ENCODE measurements at places on chromosomes 6 and 20. TPM values are rescaled to one million over a fixed set of nuclear protein-coding genes. Genes with fewer than 3 reads are reported as not detected.

Gene ZFP57
- not detected for total RNA-seq

Gene PMEPA1
- total RNA-seq: 22.4 TPM

Gene EBF4
- 5.8 TPM for total RNA-seq

Gene SPAG4
- 18.9 TPM for total RNA-seq

Gene SEL1L2
- total RNA-seq: not detected

Gene SLC22A16
- not detected for total RNA-seq

Gene TINAG
- total RNA-seq: not detected

Gene RIMS4
- not detected for total RNA-seq

Gene NHLRC1
- total RNA-seq: 0.28 TPM

Gene GHRH
- total RNA-seq: not detected

Gene SDC4
- 1.1 TPM for total RNA-seq

Gene FLOT1
- total RNA-seq: 27.8 TPM

Gene JPH2
- not detected for total RNA-seq

Gene TAGAP
- total RNA-seq: 137 TPM

Gene EPM2A
- 7.5 TPM for total RNA-seq

Gene MAVS
- 10.0 TPM for total RNA-seq

Gene SNX21
- total RNA-seq: 0.50 TPM

Gene MYH7B
- 0.54 TPM for total RNA-seq

Gene OPRL1
- 0.35 TPM for total RNA-seq

Gene RTN4IP1
- 1.8 TPM for total RNA-seq

Gene HIVEP2
- 30.8 TPM for total RNA-seq

Gene ARHGAP18
- 1.5 TPM for total RNA-seq

Gene CTAGE9
- not detected for total RNA-seq

Gene COQ3
- total RNA-seq: 1.6 TPM

Gene RMND1
- total RNA-seq: 6.3 TPM

Gene RNF217
- not detected for total RNA-seq

Gene PLA2G7
- total RNA-seq: not detected

Gene PROCR
- 2.0 TPM for total RNA-seq

Gene NKX2-4
- total RNA-seq: not detected

Gene VARS2
- total RNA-seq: 20.6 TPM

Gene CCN6
- not detected for total RNA-seq

Gene PEX6
- total RNA-seq: 6.8 TPM

Gene CLDN20
- total RNA-seq: not detected

Gene OR12D3
- not detected for total RNA-seq

Gene LRRC1
- 0.47 TPM for total RNA-seq

Gene AHCY
- total RNA-seq: 17.8 TPM

Gene PTGIS
- total RNA-seq: not detected

Gene SIRPB2
- total RNA-seq: not detected

Gene RIPOR2
- 93.2 TPM for total RNA-seq

Data from CD8-positive, alpha-beta T cell (primary cell).